Caco-2 (cell line): ENCODE measurements at places on chromosomes 3 and 15.
A peak's percentile ranks its signal among the peaks of the same experiment; 100 is the strongest.

DNA sequence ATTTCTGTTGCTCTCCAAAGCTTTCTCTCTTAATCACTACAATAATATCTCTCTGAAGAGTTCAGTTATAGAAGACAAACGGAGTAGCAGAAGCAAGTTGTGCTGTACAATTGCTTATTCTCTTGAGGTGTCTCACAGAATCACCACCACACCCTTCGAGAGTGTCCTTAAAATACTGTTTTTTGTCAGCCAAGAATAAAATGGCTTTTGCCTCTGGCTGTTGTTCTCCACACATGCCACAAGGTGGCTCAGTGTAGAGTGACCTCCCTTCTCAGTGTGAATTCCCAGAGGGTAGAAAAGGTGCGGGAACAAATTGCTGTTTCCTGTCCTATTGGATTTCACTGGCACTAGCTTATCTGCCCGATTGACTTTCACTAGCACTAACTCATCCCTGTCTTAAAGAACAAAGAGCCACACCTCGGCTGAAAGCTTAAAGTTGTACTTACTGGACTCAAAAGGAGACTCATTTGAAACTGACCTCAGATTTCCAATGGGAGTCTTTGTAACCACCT lies 134.2 kb upstream of the SATB1 start:
- peak; percentile 45 for DNase-seq

DNA sequence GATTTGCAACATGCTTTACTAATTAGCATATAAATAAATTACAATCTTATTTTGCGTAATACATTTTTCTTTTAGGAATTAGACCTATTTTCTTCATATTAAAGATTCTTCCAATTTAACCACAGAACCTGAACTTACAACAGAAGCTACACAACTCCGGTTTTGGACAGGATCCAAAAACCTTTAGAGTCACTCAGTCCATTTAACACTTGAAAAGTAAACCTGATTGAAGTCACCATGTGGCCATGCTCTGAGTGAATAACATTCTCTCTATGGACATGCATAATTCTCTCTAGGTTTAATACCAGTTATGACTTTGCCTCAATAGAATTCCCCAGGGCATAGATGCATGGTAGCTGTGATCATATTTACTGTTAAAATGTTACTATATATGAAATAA lies 751.0 kb downstream of the VGLL3 start:
- no peak for DNase-seq

- DNase-seq = no peak
These were observed 130.9 kb upstream of the SATB1 start for GRCh38 chr3:18556001-18556408.

- DNase-seq = no peak
These were observed 31.3 kb downstream of the LRRC3B start for GRCh38 chr3:26653811-26654425.

DNA sequence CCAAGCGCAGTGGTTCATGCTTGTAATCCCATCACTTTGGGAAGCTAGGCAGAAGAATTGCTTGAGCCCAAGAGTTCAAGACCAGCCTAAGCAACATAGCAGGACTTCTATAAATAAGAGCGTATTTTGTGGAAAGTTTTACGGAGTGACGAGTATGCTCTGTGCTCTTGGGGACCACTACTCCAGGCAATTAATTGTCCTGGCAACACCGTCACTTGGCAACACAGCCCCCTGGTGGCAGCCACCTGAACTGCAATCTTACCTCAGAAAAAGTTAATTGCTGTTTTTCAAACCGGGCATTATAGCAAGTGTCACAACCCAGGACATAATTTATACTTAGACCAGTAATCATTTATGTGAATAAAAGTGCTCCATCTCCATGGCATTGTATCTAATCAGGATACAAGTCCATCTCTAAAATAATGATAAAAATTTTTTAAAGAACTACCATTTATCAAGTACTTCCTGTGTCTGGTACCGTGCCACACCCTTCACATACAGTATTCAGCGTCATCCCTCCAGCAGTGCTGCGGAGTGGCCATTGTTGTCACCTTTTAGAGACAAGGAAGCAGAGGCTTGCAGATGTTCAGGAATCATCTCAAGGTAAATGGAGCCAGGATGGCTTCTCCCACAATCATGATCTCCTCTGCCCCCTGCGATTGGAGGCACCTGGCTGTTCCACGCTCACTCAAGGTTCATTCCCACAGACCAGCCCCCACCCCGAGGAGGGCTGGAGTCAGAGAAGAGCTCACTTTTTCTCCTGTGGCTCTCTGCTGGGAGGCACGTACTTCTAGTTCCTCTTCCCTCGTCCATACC lies 34.5 kb downstream of the PLA2G4D start:
- DNase-seq = no peak

DNA sequence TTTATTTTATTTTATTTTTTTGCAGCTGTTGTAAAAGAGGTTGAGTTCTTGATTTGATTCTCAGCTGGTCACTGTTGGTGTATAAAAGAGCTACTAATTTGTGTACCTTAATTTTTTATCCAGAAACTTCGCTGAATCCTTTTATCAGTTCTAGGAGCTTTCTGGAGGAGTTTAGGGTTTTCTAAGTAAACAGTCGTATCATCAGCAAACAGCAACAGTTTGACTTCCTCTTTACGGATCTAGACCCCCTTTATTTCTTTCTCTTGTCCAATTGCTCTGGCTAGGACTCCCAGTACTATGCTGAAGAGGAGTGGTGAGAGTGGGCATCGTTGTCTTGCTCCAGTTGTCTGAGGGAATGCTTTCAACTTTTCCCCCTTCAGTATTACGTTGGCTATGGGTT lies 165.8 kb upstream of the KCNMB2 start:
- DNase-seq = no peak

- no peak for DNase-seq
These were observed 36.1 kb downstream of the PCSK6 start for GRCh38 chr15:101453123-101454120.

- no peak for DNase-seq
These were observed 65.0 kb downstream of the TRIM69 start for GRCh38 chr15:44801364-44801763.

- no peak for DNase-seq
These were observed 42.7 kb downstream of the C2CD4A start for GRCh38 chr15:62109437-62109836.

DNA sequence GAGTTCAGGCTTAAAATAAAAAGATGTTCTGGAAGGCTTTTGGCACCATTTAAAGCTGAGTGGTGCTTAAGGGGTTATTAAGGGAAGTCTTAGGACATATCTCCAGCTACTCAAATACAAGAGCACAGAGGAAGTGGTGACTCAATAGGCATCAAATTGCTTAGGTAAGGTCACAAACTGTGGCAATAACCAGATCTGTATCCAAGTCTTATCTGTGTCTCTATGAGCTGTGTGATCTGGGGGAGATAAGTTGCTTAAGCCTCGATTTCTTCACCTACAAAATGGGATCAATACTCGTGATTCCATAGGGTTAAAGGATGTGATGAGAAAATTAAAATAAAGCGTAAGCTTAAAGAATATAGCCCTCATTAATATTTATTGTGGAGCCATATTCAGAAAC lies 7.6 kb downstream of the HDC start:
- no peak for DNase-seq

GRCh38 chr3:9247361-9247940 lies 2.0 kb downstream of the SRGAP3 start:
- no peak for DNase-seq

DNA sequence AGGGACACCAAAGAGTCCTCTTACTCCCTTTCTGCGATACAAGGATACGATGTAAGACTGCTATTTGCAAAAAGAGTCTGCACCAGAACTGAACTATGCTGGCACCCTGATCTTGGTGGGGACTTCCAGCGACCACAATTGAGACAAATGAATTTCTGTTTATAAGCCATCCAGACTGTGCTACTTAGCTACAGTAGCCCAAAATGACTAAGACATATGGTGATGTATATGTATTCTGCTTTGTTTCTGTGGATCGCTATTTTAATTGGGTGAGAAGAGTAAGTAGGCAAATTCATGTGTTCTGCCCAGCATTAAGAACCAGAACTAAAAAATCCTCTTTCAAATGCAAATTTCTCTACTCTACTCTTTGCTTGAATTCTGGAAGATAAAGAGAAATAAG lies 720.9 kb downstream of the DIPK2A start:
- no peak for DNase-seq

DNA sequence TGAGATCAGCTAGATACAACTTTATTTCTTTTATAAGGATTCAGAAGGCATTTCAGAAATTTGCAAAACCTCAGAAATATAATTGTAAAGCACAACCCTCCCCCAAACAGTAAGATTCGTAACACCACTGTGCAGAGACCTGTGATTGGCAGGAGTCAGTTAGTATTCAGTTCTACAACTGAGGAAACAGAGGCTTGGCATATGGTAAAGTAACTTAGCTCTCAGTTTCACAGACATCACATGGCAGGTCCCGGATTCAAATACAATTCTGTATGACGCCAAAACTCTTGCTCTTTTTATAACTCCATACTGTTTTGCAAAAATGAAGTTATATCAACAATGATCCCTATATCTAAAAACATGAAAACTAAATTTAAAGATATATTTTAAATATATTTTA lies 225.6 kb upstream of the LMCD1 start:
- no peak for DNase-seq

GRCh38 chr3:61725851-61726333 lies 164.5 kb downstream of the PTPRG start:
- DNase-seq = peak; percentile 39

DNA sequence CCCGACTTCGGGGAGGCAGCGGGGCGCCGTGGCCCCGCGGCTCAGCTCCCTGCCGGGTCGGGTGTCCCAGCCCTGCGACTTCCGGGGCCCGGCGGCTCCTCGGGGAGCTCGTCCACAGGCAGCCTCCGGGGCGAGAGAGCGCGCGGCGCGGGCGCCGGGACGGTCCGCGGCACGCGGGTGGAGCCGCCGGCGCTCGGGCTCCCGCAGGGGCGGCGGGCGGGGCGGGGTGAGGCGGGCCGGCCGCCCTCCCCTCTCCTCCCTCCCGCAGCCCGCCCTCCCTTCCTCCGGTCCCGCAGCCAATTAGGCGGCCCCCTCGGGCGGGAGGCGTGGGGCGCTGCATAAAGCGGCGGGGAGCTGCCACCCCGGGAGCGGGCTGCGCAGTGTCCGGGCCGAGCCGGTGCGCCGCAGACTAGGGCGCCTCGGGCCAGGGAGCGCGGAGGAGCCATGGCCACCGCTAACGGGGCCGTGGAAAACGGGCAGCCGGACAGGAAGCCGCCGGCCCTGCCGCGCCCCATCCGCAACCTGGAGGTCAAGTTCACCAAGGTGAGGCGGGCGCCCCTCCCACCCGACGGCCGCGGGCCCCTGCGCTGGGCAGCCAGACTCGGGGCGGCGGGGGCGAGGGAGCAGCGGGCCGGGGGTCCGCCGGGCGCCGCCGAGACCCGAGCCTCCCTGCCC lies at the start of gene ALDH1A3:
TSS of gene ALDH1A3 (plus strand) at position 368 of the 675 bp plus-strand sequence. CDS start at position 445, 77 bp downstream.
- peak; percentile 54 for DNase-seq

GRCh38 chr3:107775974-107776373 lies 253.2 kb downstream of the BBX start:
- DNase-seq = no peak

- DNase-seq = no peak
These were observed 360.1 kb downstream of the CNTN4 start for GRCh38 chr3:2458816-2459215.
